ENCODE measurements at places on chromosomes 5 and 9. TPM values are rescaled to one million over a fixed set of nuclear protein-coding genes. Genes with fewer than 3 reads are reported as not detected.

- DNase-seq: no peak
Measured at GRCh38 chr5:39726467-39726866, 301.7 kb upstream of the DAB2 start.

- DNase-seq: no peak
Measured at GRCh38 chr9:100222674-100223073, 123.6 kb downstream of the INVS start.

- no peak for DNase-seq
Measured at GRCh38 chr9:111027798-111028197, 10.5 kb downstream of the LPAR1 start.

DNA sequence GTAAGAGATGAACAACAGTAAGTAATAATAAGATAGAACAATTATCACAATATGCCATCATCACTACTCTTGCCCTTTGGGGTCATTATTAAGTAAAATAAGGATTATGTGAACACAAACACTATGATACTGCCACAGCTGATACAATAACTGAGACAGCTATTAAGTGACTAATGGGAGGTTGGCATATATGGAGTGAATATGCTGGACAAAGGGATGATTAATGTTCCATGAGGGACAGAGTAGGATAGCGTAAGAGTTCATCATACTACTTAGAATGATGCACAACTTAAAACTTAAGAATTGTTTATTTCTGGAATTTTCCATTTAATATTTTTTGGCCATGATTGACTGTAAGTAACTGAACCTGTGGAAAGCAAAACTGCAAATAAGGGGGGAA is 16.6 kb downstream of the POU5F2 start:
- DNase-seq: no peak

- no peak for DNase-seq
Measured at GRCh38 chr5:9339206-9339818, 206.6 kb downstream of the SEMA5A start.

DNA sequence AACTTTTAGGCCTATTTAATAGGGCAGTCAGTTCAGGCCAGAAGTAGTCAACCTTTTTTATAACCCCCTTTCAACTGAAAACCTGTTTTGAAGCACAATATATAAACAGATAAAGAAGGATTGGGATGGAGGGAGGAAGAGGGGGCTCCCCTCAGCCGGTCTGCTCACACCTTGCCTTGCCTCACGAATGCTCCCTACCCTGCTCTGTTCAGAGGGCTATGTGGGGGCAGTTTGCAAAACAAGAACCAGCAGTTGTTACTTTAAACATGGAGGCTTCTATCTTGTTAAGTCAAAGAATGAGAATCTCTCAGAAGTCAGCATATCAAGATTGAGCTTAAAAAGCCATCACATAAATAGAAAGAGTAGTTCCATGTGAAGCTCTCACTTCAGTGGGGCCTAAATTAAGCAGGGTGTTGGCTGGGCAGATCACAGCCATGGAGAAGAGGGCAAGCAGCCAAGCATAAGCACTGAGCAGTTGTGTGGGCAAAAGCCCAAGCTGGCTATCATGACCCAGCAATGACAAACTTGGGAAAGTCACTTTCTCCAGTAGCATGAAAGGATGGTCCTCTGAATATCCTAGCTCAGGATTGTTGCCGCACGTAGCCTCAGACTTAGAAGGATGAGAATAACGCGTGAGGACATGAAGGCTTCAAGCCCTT is 70.6 kb downstream of the ALDH1A1 start:
- no peak for DNase-seq

DNA sequence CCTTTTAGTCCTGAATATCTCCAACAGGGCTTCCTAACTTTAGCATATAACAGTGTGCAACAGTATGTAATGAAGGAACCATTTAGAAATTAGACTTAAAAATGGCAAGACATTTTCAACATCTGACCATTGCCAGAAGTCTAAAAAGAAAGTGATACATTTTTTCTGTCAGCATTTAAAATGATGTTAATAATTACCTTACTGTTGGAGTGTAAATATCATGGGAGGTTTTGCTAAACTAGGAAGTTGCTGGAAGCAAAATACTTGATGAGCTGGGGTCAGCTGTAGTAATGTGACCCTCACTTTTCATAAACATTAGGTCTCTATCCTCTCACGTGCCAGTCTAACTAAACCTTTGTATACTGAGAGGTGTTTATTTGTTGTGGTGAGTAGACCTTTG is 68.8 kb downstream of the NTRK2 start:
- DNase-seq: no peak

GRCh38 chr5:156094001-156094400 is 233.0 kb upstream of the SGCD start:
- DNase-seq: no peak

DNA sequence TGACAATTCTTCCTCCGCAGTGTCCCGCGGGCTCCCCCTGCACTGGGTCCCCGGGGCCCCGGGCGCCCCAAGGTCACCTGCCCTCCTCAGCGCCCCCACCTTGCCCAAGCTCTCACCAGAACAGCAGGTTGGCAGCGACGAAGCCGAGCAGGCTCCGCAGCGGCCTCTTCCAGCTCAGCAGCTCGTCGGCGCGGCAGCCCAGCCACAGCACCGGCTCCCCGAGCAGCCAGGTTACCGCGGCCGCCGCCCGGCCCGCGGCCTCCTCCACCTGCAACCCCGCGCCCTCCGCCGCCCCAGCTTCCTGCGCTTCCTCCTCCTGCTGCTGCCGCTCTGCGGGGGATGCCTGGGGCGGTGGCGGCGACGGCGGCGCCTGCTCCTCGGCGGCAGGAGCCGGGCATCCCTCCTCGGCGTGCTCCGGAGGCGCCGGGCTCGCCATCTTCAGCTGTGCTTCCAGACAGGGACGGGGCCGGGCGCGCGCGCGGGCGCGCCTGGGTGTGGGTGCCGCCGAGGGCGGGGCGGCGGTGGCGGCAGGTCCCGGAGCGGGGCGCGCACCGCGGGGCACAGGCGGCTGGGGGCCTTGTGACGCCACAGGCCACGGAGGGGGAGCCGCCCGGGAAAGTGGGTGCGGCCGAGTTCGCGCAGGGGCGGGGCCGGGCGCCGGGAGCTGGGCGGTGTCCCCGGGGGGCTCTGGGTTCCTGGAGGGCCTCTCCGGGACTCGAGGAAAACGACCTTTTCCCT is at the start of gene RETREG1:
RETREG1 (minus strand) TSS at position 462 of the 738 bp plus-strand sequence; CDS start at position 436, 26 bp downstream.
- DNase-seq: peak; percentile 59

DNA sequence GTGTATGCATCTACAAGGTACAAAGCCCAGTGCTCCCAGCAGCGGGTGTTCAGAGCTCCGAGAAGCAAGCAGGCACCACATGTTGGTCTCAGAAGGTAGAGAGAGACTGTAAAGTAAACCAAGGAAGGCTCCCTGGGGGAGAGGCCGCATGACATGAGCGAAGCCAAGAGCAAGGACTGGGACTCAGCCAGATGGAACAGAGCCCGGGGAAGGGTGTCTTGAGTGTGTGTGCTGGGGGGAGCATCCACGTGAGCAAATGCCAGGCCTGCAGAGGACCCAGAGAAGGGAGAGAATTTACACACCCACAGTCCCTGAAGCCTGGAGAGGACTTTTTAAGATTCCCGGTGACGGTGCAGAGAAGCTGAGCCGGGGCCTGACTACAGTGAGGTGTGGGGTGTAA is 15.2 kb upstream of the KCNIP1 start:
- no peak for DNase-seq

DNA sequence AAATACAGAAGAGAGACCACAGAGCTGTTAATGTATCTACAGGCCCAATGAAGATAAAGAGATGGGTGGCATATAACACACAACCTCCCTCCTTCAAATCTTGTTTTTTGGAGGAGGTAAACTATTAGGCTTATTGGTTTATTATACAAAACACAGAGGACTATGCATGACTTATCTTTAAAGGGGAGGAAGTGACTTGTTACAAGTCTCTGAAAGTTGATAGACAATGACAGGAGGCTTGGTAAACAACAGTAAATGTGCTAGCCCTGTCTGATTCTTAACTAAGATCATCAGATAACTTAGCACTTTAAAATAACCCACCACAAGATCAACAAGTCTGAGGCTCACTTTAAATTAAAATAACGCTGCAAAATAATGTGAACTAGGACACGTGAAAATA is 219.0 kb downstream of the MLLT3 start:
- DNase-seq: no peak

GRCh38 chr5:33641744-33642505 is 201.2 kb downstream of the TARS1 start:
- no peak for DNase-seq

DNA sequence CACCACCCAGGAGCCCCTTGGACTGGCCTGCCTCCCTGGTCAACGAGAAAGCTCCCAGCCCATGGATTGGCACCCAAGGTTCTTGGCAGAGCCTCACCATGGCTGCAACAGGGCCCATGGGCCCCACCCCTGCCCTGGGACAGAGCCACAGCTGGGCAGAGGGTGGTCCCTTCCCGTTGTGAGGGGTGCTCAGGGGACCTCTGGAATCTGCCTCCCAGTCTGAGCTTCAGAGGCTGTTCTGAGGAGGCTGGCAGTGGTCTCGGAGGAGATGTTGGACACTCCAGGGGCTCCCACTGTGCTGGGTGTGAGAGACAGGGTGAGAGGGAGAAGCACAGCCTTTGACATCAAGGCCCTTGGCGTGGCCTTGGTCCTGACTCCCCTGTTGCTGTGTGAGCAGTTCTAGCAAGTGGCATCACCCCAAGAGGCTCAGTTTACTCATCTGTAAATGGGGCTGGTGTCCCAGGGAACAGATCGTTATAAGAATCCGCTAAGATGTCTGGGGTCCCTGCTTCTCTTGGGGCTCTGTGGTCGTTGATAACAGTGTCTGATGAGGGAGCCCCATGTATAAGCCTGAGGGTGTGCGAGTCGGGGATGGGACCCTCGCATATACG is 33.0 kb downstream of the LHX3 start:
- DNase-seq: no peak

GRCh38 chr5:38515092-38515491 is 41.4 kb downstream of the LIFR start:
- DNase-seq: no peak

- DNase-seq: no peak
Measured at GRCh38 chr5:39428640-39429039, 3.9 kb upstream of the DAB2 start.

DNA sequence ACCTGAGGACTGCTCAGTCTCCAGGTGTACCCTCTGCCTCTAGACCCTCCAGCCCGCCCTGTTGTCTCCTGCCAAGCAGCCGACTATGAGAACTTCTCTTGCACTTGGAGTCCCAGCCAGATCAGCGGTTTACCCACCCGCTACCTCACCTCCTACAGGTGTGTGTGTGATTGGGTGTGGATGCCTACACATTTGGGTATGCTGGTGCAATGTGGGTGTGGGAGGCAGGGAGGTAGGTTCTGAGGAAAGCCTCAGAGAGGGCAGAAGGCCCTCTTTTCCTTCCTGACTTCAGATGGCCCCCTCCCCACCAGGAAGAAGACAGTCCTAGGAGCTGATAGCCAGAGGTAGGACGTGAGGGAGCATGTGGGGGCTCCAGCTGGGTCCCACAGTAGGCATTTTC is 5.0 kb downstream of the IL11RA start:
- no peak for DNase-seq

The FNIP1 gene
- 28.8 TPM for total RNA-seq

The STPG3 gene
- not detected for total RNA-seq

The C1QTNF3 gene
- 9.6 TPM for total RNA-seq

The BTNL8 gene
- total RNA-seq: not detected

The PCDHGA10 gene
- 14.6 TPM for total RNA-seq

The CXCL14 gene
- total RNA-seq: 6.1 TPM

The MZB1 gene
- total RNA-seq: 0.24 TPM
